ENCODE measurements at places on chromosomes 16 and 17.

DNA sequence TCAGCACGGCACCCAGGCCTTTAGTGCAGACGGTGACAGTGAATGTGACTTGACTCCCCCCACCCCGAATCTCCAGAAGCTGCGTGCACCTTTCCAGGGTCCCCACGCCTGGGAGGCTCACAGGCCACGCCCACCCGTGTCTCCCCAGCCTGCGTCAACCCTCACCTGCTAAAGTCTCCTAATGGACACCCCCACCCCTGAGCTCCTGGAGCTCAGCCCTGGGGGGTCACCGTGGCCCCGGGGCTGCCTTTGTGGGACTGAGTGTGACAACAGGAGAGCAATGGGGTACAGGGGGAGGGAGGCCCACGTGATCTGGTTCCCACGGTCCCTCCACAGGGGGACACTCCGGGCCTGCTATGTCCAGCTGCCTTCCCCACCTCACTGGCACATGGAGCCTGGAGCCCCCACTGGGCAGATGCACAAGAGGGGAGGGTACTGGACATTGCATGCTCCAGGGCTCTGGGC, 7.4 kb upstream of the FASN start:
- DNase-seq, result no peak

GRCh38 chr17:79983456-79983855, 52.2 kb downstream of the TBC1D16 start:
- DNase-seq, result no peak

GRCh38 chr17:68297195-68297594, 5.9 kb downstream of the ARSG start:
- DNase-seq, result no peak

DNA sequence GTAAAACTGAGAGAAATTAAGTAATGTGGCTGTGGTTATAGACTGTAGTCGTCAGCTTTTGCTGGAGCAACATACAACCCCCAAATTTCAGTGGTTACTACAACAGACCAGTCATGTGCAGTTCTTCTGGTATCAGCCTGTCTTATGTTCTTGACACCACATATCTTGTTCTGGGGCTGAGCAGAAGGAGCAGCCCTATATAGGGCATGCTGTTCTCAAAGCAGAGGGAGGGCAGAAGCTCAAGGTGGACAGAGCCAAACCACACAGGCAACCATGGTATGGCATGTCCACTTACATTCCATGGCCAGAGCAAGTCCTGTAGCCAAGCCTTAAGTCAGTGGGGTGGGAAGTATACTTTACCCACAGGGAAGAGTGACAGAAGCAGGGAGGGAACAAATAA, 7.7 kb downstream of the PRKAR1A start:
- DNase-seq, result no peak

GRCh38 chr17:13569398-13570123, 32.2 kb downstream of the HS3ST3A1 start:
- DNase-seq, result no peak

GRCh38 chr17:79845601-79845949, 6.3 kb upstream of the CBX4 start:
- DNase-seq, result no peak
